ENCODE measurements at places on chromosomes 11 and 22. TPM values are rescaled to one million over a fixed set of nuclear protein-coding genes. Genes with fewer than 3 reads are reported as not detected.

DNA sequence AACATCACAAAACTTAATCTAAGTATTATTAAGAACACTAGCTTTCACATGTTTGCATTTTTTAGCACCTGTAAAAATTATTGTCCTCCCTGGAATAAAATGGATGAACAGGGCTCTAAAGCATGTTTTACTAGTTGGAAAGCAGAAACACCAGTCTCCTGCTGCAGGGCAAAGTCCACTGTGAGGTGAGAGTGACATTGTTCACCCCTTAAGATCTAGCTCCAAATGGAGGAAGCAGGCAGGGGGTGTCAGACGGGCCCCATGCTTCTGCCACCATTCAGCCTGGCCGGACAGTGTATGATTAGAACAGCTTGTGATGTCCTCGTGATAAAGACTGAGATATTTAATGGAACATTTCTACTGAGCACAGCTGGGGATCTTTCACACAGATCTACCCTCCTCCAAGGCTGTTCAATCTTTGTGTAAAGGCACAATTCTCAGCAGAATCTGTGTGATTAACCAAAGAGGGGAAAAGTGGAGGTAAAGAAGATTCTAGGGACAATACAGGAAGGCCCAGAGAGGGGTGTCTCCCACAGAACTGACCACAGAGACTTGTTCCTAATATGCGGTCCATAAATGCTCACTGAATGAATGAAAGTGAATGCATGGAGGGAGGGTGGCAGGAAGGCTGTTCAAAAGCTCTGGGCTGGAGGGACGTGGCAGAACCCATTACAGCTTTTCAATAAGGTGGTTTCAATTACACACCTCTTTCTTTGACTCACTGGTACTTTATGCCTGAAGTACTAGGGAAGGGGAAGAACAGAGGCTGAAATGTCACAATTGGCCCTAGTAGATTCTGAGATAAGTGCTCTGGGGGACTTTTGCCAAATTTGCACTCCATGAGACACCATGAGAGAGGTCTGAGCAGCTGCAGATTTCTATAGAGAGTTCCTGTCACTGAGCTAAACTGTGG is 239.1 kb upstream of the ARHGAP20 start:
- DNase-seq: no peak

GRCh38 chr11:8699903-8700302 is 17.3 kb downstream of the RPL27A start:
- no peak for DNase-seq

- DNase-seq: peak; percentile 19
These were observed 1.4 kb downstream of the PATZ1 start for GRCh38 chr22:31344578-31345330.

DNA sequence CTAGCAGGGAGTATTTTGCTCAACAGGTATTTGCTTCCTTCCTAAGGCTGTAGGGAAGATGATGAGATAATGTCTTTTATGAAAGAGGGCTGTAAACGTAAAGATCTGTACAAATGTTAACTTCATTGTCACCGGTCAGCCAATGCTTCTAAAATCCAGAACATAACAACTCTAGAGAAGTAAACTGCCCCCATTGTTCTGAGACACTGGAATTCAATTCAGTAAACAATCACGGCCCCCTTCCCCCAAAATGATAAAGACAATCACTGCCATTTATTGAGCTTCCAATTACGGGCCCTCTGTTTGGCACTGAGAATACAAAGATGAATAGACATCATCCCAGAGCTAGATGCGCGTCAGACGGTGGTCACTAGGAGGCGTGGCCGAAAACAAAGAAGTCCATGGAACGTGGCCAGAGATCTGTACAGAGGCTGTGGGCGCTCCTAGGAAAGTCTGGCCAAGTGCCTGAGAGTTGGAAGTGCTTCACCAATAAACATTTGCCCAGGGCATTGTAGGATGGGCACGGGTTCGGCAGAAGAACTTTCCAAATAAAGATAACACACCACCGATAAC is 576 bp downstream of the TMEM258 start:
- DNase-seq: no peak

- no peak for DNase-seq
These were observed 1.4 kb downstream of the MYEOV start for GRCh38 chr11:69295079-69295994.

GRCh38 chr11:17931595-17931994 is 81.3 kb downstream of the SERGEF start:
- DNase-seq: no peak

GRCh38 chr22:30970356-30970746 is 1.3 kb downstream of the TUG1 start:
- DNase-seq: no peak

DNA sequence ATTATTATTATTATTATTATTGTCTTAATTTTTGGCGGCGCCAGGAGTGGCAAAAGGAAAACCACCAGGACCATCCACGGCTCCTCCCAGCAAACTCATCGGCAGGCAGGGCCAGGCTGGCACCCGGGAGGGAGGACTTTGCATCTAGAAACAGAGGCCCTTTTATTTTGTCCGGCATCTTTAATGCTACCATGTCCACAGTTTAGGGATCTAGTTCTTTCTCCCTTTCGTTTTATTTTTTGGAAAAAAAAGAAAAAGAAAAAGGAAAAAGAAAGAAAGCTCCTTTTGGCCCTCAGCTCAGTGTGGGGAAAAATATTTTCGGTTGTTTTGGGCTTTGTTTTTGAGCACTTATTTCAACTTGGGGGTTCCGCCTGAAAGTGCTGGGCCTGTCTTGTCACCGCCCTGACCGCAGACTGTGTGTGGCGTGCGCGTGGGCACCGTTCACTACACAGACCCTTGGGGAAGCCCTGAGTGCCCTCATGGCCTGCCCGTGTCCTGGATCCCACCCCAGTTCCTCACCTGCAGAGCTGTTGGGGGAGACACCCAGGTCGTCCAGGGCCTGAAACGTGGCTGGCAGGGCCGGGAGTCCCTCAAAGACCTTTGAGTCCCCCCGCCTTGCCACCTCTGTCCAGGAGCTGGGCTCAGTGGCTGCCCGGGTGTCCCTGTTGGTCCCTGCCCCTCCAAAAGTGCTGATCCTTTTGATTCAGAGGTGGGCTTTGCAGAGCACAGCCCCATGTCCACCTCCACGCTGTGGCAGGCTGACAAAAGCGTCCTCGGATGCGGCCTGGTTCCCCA is 69.1 kb upstream of the PPARA start:
- no peak for DNase-seq

GRCh38 chr11:35343033-35343598 is 76.2 kb downstream of the SLC1A2 start:
- peak; percentile 69 for DNase-seq

DNA sequence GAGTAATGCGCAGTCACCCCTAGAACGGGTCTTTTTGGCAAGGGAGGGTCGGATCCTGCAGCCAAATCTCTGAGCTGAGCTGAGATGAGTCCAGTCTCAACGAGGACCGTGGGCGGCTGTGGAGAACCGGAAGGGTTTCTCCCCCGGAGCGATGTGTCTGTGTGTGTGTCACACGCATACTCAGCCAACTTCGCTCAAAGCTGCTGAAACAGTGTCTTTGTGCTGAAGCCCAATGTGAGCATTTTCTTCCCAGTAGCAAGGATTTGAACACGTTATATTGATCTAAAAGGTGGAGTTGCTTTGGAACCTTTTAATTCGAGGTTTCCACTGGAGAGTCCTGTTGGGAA is 1.4 kb upstream of the CELSR1 start:
- DNase-seq: no peak

GRCh38 chr22:28171712-28172111 is 252.7 kb upstream of the PITPNB start:
- DNase-seq: no peak

DNA sequence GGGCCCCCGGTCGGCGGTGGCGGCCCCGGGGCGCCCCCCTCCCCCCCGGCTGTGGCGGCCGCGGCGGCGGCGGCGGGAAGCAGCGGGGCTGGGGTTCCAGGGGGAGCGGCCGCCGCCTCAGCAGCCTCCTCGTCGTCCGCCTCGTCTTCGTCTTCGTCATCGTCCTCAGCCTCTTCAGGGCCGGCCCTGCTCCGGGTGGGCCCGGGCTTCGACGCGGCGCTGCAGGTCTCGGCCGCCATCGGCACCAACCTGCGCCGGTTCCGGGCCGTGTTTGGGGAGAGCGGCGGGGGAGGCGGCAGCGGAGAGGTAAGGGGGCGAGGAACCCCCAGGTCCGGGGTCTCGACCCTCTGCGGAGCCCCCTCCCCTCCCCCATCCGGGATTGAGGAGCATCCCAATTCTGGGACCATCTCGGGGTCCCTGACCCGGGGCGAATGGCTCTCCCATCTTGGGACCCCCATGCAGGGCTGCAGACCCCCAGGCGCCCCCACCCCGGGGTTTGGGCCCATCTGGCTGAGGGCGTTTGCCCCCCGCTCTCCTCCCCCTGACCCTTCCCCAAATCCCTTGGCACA is 431 bp downstream of the KMT2A start:
- DNase-seq: no peak

- no peak for DNase-seq
These were observed 18.1 kb downstream of the THY1 start for GRCh38 chr11:119404872-119405271.

DNA sequence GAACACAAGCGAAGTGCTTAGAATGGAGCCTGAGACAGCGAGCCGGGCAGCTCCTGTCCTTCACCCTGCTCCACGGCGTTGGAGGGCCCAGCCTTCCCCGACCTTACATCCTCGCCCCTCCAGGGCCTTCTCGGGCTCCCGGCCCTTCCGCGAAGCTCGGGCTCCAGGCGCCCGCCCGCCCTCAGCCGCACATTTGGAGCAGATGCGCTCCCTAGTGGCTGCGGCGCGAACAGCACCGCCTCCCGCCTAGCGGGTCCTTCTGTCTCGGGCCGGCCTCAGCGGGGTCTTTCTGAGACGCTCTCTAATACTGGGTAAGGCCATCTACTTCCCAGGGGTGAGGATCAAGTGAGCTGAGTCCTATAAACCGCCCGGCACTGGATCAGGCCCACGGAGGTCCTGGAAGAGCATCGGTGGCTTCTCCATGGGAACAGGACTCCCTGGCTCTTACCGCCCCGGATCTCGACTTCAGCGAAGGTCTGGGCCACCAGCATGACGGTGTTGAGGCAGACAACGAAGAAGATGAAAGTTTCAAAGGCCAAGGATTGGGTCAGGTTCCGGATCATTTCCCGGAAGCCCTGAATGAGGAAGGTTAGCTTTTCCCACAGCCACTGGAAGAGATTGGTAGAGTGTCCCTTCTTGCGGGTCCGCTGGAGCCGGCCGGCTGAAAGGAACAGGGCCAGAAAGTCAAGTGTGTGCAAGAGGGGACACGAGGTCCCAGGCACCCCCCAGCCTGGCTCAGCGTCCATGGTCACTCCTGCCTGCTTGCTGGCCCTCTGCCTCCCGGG is 3.7 kb downstream of the CATSPER1 start:
- peak; percentile 52 for DNase-seq

- no peak for DNase-seq
These were observed 30.5 kb upstream of the TTLL12 start for GRCh38 chr22:43217285-43218030.

- no peak for DNase-seq
These were observed 58.5 kb downstream of the SLC22A9 start for GRCh38 chr11:63427971-63428508.

- DNase-seq: no peak
These were observed 138.4 kb upstream of the DDI1 start for GRCh38 chr11:103898065-103898464.

GRCh38 chr11:72762641-72763304 is 10.6 kb upstream of the ARAP1 start:
- DNase-seq: no peak

GRCh38 chr11:75035911-75036565 is 47.3 kb downstream of the NEU3 start:
- DNase-seq: no peak

- DNase-seq: no peak
These were observed 102.2 kb downstream of the NAT10 start for GRCh38 chr11:34207487-34208180.

GRCh38 chr22:17319546-17319945 is 49.7 kb upstream of the CECR2 start:
- DNase-seq: no peak

- DNase-seq: no peak
These were observed 21.4 kb downstream of the SCUBE2 start for GRCh38 chr11:9069862-9070470.

- DNase-seq: no peak
These were observed 32.2 kb downstream of the ART5 start for GRCh38 chr11:3609416-3610265.

DNA sequence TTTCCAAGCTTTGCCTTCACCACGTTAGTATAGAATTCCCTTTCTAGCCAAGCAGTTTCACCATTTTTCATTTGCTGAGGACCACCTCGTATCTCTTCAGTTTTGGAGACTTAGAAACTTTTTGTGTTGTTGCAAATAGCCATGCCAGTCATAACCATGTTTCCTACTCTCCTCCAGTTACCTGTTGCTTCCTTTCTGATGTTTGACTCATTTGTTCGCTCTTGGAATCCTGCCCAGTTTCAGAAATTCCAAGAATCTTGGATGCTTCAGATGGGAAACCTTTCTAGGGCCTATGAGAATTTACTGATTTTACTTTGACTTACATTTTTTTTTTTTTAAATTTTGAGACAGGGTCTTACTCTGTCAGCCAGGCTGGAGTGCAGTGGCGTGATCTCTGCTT is 65.4 kb downstream of the PPP6R3 start:
- DNase-seq: no peak

BCO2 gene
- total RNA-seq: 1.8 TPM

FAM111A gene
- 119 TPM for total RNA-seq

HSPA8 gene
- 796 TPM for total RNA-seq

SMTNL1 gene
- not detected for total RNA-seq

GGT5 gene
- not detected for total RNA-seq

HEPN1 gene
- total RNA-seq: not detected

TEX54 gene
- not detected for total RNA-seq

PPP1R14B gene
- total RNA-seq: 26.0 TPM

ME3 gene
- 6.4 TPM for total RNA-seq

Measured in naive thymus-derived CD4-positive, alpha-beta T cell (primary cell).